ENCODE measurements at places on chromosomes 12 and 14.

GRCh38 chr14:58635091-58635830 lies 2.5 kb upstream of the DACT1 start:
- DNase-seq: no peak

DNA sequence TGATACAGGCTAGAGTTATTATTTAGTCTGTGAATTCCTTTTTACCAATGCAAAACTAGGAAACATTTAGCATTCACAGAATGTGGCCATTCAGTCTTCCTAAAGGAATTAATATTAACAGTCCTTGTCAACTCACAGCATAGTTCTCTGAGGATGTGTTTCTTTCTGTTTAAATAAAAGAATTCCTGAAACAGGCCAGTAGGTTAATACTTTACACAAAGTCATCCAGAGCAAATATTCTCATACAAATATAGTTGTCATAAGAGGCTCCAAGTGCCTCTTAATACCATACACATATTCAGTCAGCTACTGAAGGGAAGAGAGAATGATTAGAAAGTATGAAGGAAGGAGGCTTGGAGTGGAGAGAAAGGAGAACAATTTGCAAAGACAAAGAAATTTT lies 120.1 kb downstream of the LMNTD1 start:
- no peak for DNase-seq

GRCh38 chr12:54549774-54550451 lies 512 bp downstream of the PDE1B start:
- DNase-seq: no peak

DNA sequence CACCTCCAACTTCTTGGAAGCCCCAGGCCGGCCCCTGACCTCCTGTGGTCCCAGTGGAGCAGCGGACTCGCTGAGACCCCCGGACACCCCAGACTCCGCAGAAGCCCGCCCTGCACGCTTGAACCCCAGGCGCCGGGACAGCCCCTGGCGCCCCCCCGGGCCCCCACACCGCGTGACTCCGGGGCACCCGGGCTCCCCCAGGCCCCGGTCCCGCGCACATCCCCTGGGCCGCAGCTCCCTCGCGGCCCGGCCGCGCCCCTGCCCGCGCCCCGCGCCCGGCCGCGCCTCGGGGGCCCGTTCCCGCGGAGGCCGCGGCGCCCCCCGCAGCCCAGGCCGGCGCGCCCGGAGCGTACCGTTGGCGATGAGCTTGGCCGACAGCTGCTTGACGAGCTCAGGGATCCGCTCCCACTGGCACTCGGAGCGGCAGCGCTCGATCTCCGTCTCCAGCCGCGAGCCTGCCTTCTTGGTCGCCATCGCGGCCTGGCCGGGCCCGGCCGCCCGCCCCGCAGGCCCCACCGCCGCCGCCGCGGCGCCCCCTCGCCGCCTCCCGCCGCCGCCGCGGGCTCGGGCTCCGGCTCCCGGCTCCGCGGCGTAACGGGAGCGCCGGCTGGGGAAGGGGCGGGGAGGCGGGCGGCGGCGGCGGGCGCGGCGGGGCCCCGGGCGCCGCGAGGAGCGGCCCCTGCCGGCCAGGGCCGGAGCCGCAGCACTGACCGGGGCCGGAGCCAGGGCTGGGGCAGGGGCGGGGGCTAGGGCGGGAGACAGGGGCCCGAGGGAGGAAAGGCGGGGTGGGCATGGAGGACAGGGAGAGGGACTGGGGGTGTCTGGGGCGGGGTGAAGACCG lies at the start of gene TTC7B:
TTC7B (minus strand) TSS at position 609 of the 841 bp plus-strand sequence; CDS start at position 474, 135 bp downstream.
- no peak for DNase-seq

DNA sequence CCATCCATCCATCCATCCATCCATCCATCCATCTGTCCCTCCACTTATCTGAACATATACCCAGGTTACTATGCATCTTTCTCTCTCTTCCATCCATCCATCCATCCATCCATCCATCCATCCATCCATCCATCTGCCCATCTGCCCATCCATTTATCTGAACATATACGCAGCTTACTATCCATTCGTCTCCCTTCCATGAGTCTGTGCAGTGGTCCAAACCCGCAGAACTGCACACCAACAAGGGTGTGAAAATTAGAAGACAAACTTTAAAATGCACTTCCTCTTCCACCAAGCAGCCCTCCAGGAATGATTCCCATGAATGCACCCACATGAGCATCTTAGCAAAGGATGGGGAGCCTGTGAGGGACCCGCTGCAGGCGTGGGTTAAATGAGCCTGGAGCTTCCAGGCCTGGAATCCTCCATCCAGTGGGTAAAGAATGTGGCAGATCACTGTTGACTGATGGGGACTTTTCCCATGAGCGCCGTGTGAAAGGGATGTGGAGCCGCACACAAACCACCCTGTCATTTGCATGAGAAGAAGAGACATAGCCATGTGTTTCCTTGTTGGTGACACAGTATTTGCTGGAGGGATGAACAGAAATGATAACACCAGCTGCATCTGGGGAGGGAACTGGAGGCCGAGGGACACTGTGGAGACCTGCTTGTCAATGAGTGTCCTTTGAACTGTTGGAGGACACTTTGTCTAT lies 376.6 kb downstream of the ADGRD1 start:
- DNase-seq: no peak

DNA sequence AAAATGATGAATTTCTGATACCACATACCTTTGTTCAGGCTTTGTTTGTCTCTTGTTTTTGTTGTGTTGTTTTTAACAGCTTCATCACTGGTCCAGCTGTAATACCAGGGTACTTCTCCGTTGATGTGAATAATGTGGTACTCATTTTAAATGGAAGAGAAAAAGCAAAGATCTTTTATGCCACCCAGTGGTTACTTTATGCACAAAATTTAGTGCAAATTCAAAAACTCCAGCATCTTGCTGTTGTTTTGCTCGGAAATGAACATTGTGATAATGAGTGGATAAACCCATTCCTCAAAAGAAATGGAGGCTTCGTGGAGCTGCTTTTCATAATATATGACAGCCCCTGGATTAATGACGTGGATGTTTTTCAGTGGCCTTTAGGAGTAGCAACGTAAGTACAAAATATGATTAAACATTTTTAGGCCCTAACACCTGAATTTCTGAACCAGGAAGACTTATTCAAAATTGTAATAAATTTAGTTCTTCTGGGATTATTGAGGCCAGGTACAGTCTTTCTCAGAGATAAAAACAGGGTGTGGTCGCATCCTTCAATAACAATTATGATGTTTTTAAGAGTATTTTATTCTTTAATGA lies 22.4 kb downstream of the RXYLT1 start:
- no peak for DNase-seq

DNA sequence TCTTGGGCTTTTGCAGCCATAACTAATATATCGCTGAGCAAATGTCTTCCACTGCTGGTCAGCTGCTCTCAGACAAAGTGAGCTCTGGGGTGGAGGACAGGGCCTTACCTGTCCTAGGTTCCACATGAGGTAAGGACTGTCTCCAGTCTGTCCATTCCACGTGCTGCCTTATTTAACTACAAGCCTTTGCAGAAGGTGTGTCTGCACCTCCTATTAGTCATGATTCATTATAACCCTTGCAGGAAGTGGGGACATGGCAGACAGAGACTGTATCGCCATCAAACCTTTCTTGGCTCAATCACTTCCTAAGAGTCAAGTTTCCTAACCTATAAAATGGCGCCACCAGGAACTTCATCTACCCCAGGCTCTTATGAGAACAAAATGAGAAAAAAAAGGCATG lies 46.9 kb downstream of the SLC25A47 start:
- DNase-seq: no peak

DNA sequence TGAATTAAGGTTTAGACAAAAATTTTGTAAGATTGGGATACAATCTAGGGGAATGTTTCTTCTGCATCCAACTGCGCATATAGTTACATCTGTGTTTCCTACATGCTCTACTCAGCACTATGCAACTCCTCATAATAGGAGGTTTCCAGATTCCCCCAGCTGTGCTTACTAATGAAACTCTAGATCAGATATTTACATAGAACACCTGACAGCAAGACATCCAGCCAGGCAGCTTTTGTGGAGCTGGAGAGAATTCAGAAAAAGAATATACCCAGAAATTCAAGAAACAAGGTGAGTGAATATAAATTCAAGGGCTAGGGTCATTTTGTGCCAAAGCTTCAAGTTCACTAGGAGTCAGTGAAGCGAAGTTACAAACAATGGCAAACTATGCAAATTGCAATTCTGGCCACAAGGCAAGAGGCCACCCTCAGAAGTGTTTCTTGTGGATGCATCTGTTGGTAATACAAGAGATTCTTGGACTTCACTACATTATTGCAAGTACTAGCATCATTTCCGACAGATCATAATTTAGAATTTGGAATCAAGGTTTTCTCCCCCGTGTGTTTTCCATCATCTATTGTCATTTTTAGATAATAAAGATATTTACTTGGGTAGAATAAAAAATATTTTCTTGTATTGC lies 341.2 kb upstream of the NAV3 start:
- DNase-seq: no peak

GRCh38 chr14:75282170-75282554 lies 3.5 kb downstream of the FOS start:
- no peak for DNase-seq

DNA sequence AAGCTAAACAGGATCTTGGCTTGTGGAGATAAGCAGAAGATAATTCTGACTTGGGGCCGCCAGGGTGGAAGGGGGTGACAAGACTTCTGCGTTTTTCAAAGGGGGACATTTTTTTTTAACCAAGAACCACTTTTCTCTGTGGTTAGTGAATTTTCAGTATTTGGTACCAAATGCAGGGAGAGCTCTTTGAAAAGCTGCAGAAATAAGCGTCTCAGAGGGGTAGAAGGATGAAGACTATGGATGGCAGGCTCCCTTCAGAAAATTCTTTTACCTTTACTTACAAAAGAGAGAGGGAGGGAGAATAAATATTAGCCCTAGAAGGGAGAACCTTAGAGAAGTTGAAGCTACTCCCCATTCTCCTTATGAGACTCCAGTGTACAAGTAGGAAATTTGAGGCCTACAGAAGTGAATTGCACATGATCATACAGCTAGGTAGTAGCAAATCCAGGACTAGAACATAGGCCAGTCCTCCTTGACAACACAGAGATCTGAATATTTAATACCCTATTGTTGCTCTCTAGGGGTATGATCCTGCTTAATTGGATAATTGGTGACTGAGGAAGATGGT lies 840 bp downstream of the MRPL52 start:
- no peak for DNase-seq

DNA sequence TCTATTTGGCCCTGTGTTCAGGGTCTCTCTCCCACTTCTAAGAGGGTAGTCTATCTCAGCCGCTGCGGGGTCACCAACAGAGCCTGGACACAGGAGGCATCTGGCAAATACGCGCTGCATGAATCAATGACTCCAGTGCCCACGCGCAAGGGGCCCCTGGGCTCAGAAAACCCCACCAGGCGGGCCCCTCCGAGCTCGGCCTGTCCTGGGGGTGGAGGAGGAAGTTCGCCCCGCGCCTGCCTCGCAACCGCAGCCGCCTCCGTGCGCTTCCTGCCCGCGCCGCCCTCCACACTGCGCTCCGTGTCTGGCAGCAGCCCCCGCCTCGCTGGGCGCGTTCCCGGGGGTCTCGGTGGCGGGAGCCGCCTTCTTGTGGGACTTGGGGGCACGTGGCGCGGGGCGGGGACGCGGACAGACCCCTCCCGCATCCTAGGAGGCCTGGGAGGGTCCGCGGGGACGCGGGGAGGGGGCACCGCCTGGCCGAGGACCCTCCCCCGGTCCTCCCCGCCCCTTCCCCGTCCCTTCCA lies 811 bp upstream of the FBRSL1 start:
- peak; percentile 30 for DNase-seq

GRCh38 chr12:4934407-4935035 lies 24.8 kb downstream of the KCNA1 start:
- DNase-seq: no peak

DNA sequence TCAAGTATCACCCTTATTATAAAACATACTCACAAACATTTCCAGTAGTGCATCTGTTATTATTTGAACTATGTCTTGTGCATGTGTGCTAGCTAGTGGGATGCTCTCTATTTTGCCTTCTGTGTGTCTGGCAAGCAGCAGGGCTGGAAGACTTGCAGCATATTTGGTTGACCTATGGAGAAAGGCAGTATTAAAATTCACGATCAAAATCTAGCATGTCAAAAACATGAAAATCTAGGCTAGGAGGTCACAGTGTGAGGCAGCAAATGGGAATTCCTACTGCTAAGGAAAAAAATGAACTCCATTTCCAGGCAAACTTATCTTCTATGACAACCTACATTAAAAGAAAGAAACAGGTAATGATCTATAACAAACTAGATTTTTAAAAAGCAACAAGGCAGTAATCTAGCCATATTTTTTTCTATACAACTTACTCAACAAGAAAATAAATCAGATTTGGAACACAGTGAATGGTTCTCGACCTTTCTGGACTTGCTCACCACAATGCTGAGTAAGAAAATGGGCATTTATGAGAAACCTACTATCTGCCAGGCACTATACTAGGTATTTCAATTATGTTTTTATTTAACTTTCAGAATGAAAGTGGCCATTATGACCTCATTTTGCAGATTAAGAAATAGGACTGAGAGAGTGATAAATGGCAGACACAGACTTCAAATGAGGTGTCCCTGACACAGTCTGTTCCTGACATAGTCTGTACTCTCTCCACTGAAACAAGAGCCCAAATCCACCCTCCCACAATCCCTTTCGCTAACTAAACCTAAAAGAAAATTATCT lies 96.8 kb downstream of the TXNDC16 start:
- no peak for DNase-seq

GRCh38 chr14:65302571-65303189 lies 109.8 kb upstream of the FUT8 start:
- no peak for DNase-seq

DNA sequence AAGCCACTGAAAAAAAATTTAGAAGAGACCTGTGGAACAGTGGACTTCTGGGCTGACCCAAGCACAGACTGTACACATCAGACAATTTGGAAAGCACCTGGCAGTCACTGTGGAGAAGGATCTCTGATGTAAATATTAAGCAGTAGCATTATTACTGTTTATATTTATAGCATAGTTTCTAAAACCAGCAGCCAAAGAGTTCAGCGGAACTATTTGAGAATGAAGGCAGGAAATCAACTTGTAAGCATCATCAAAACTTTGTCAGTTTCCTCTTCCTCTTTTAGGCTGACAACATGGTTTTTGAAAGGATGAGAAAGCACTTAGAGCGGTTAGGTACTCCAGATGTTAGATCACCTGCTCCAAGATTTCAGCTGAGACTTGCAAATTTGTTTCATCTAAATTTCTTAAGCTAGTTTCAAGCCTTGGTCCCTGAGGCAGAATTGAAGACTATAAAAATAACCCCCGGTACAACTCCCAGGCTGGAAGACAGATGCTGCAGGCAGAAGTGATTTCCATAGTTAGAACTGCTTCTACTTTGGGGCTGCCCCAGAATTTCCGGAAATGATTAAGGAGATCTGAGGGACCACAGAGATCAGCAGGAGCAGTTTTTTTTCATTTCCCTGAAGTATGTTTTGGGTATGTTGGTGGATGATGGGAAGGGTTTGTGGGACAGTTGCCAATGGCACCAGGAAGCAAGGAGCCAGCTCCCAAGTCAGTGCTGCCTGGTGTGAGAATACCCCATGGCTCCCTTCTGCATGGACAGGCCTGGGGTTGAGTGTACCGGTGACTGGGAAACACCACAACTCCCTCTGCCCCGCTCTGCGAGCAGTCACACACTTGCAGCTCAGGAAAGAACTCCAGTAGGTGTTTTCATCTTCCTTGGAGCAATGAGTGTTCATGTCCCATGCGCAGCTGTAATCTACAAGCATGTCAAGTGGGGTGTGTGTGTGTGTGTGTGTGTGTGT lies 354.5 kb downstream of the NUAK1 start:
- no peak for DNase-seq

All from activated CD8-positive, alpha-beta memory T cell treated with anti-CD3 and anti-CD28 coated beads for 1 hour (primary cell).